ENCODE measurements at places on chromosomes 4 and X.

DNA sequence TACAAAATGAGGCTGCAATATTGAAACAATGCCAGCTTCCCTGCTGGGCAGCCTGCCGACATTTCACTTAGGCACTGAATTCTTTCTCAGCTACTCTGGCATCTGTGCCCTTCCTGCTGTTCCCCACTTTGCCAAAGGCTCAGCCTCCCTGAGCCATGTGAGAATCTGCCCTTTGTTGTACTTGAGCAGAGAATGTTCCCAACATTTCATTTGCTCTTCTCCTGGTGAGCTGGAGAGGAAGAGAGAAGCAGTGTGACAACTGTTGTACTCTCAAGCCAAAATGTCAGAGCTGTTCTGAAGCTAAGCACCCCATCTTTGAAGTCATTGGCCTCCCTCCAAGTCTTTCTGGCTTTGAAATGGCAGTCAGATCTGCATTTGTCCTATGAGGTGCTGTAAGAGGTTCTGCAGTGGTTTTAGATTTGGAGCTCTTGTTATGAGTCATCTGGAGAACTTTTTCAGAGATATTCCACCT, 32.5 kb downstream of the LANCL3 start:
- no peak for DNase-seq

DNA sequence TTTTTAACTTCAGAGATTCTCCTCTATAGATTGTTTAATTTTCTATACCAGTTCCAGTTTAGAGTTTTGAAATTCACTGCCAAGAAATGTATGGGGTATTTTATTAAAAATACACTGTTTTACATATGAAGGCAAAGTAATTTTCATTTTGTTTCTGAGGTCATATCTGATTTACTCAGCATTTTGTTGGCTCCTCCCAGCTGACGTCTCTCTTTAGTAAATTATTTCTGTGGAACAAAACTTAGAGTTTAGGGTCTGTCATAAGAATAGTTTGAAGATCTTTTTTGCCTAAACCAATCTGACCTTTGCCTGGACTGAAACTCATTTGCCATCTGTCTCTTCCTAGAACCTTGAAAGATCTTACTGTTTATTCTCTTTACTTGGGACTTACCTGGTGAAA, 16.9 kb downstream of the FNIP2 start:
- DNase-seq, result no peak

GRCh38 chr4:114866901-114867670, 246.3 kb downstream of the NDST4 start:
- no peak for DNase-seq

- peak; percentile 53 for DNase-seq
Measured at GRCh38 chrX:49079489-49080428, at the start of gene WDR45. Gene WDR45, minus strand, starts transcription at chrX:49079887. Its CDS starts 1,792 bp downstream, at chrX:49078095.
